ENCODE measurements at places on chromosomes 4 and X. TPM values are rescaled to one million over a fixed set of nuclear protein-coding genes. Genes with fewer than 3 reads are reported as not detected.

- no peak for DNase-seq
These were observed 47.4 kb downstream of the CCSER1 start for GRCh38 chr4:90174621-90175023.

DNA sequence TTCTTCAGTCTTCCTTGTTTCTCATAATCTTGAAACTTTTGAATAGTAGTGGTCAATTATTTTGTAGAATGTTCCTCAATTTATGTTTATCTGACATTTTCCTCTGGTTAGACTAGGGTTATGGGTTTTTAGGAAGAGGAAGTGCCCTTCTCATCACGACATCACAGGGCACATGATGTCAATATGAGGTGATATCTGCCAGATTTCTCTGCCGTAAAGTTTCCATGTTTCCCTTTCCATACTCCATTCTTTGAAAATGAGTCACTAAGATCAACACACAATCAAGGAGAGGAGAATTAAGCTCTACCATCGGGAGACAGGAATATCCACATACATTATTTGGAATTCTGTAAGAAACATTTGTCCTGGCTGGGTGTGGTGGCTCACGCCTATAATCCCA lies 28.4 kb downstream of the RP2 start:
- no peak for DNase-seq

DNA sequence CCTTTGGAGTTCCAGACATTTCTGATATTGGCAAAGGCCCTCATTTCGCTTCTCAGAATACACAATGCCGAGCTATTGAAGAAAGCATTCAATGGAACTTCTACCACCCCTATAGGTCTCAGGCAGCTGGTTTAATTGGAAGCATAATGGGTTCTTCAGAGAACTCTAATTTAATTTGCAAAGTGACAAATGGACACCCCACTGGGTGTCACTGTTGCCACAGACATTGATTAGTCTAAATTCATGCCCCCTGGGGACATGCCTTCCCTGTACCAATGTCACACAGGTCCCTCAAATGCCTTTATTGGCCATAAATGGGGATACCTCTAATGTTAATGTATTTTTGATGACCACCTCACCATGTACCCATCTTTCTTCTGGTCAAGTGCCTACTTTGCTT lies 22.9 kb upstream of the TMEM255A start:
- DNase-seq: no peak

DNA sequence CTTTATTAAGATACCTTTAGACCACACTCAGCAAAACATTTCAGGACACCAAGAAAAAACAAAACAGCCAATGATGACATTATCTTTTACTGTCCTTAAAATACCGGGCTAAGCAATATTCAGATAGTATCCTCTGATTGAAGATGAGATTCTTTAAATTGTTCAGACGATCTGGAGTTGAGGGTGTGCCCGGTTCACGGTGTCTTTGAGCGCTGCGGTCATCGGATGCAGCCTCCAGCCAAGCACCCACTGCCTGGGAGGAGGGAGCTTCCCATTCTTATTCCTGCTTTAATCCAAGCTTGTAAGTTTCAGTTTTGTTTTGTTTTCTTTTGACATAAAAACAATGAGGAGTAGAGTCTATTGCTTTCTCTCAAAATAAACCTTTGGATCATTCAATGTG lies 14.1 kb downstream of the FAM149A start:
- DNase-seq: no peak

DNA sequence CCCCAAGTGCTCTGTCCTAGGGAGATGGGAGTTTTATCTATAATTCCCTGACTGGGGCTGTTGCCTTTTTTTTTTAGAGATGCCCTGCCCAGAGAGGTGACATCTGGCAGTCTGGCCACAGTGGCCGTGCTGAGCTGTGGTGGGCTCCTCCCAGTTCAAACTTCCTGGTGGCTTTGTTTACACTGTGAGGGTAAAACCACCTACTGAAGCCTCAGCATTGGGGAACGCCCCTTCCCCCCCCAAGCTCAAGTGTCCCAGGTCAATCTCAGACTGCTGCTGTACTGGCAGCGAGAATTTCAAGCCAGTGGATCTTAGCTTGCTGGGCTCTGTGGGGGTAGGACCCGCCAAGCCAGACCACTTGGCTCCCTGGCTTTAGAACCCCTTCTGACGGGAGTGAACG lies 38.3 kb upstream of the CBLL2 start:
- no peak for DNase-seq

DNA sequence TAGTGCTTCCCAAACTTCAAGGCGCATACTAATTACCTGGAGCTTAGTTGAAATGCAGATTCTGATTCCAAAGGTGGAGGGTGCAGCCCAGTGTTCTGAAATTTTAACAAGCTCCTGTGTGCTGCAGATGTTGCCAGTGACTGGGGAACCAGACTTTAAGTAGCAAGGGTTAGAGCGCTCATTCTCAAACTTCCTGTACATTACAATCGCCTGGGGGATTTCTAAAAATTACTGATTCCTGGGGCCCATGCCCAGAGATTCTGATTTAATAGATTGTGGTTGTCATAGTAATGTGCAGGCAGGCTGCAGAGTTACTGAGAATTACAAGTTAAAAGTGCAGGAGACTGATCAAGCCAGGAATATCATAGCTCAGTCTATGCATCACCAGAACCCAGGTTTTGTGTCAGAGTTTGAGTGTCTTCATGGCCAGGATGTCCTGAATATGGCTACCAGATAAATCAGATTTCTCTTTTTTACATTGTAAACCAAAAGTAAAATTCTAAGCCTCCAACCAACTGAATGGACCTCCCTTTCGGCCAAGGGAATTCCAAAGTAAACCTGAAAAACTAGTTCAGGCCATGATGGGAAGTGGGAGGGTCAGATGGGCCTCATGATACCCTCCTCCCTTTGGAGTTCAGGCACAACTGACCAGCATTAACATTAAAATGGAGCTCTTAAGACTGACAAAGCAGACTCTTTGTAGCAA lies 121.6 kb downstream of the ATXN3L start:
- no peak for DNase-seq

Gene TEC
- total RNA-seq: 10.8 TPM

All from testis (tissue), 5 donors.